Daoy (cell line): ENCODE measurements at places on chromosomes 11 and 22.
A peak's percentile ranks its signal among the peaks of the same experiment; 100 is the strongest.

DNA sequence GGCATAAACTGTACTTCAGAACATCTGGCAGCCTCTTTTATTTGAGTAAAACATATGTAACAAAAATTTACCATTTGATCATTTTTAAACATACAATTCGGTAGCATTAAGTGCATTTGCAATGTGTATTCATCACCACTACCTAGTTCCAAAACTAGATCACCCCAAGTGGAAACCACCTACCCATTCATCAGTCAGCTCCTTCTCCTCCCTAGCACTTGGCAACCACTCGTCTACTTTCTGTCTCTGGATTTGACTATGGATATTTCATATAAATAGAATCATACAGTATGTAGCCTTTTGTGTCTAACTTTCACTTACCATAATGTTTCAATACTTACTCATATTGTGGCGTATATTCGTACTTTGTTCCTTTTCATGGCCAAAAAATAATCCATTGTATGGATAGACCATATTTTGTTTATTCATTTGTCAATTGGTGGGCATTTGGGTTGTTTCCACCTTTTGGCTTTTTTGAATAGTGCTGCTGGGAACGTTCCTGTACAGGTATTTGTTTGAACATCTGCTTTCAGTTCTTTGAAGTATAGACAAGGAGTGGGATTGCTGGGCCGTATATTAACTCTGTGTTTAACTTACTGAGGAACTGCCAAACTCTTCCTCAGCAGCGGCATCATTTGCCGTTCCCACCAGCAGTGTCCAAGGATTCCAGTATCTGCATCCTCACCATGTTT lies 27.2 kb upstream of the ADORA2A start:
- DNase-seq = no peak

DNA sequence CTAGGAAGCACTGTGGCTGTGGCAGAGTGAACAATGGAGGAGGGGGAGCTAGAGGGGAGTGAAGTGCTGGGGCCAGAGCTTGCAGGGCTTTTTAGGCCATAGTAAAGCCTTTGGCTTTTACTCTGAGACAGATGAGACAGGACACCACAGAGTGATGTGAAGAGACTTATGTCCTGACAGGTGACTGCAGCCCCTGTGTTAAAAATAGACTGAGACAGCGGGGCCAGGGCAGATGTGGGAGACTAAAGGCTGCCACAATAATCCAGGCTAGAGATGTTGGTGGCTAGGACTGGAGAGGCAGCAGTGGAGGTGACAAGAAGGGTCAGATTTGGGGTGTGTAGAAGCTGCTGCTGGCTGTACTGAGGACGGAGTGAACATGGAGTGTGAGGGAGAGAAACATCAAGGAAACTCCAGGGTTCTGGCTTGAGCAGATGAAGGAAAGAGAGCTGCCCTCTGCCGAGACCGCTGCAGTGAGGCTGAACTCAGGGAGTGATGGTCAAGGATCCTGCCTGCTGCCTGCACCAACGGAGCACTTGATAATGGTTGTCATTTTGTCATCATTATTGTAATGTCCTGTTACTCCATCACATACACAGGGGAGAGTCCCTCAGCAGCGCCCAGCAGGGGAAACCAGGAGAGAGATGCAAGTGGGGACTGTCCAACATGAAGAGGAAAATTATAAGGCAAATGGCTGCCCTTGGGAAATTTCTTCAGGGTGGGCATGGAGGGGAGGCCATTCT lies 27.4 kb downstream of the SLC43A1 start:
- no peak for DNase-seq

DNA sequence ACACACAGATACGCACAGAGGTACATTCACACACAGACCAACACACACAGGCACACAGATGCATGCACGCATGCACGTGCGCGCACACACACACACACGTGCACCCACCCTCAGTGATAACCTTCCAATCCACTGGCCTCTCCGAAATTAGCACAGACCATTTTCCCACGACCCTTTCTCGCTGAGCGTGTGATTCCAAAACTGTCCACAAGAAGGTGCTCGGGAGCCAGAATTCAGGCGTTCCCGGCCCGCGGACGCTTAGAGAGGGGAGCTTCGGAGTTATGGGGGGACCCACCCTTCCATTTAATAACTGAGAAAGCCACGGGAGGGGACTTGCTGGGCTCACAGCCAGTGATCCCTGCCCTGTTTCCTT lies 33.8 kb upstream of the SLC35C1 start:
- DNase-seq = peak; percentile 54

GRCh38 chr22:49812838-49813237 lies 14.8 kb downstream of the BRD1 start:
- no peak for DNase-seq

- no peak for DNase-seq
These were observed 197.2 kb upstream of the ANO3 start for GRCh38 chr11:26134481-26135355.

DNA sequence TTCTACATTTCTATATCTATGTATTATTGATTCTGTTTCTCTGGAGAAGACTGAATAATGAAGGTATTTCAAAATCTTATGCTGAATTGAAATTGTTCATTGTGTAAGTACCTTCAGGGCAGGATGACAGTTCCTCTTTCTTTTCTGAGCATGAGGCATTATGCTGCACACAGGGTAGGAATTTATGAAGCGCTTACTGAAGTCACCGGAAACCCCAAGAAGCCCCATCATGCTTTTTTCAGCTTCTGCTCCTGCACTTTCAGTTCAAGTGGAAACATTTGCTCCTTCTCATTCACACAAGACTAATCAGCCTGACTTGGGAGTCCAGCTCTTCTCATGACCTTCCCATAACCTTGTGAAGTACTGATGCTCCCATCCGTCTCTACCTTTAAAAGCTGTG lies 314.7 kb upstream of the SORL1-AS1 start:
- DNase-seq = no peak
